NCI-H82 (cell line): ENCODE measurements at places on chromosomes 12 and 14.

GRCh38 chr14:103233328-103233727 is 100.7 kb upstream of the EIF5 start:
- DNase-seq = no peak

DNA sequence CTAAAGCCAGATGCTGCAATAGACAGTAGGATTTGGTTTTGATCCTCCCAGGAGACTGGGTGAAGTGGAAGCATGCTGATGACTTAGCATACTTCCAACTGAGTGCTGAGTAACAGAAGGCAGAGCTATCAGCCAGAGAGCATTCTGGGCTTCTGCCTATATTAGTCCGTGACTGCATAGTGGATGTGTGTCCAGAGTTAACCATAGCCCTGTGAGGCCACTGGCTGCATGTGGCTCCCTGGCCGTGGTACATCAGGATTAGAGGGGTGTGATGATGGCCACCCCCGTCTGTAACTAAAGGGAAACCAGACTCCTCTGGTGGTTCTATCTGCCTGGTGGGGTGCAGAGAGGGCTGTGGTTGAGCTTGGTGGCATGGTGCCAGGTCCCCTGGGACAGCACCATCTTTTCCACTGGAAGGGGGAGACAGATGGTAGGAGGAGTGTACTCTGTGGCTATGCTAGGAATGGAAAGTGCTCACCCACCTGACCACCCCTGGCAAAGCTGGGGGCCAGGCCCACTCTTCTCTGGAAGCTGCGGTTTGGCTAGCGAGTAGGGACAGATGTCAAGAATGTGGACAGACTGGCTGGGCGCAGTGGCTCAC is 27.4 kb downstream of the ABCD4 start:
- peak; percentile 93 for DNase-seq

DNA sequence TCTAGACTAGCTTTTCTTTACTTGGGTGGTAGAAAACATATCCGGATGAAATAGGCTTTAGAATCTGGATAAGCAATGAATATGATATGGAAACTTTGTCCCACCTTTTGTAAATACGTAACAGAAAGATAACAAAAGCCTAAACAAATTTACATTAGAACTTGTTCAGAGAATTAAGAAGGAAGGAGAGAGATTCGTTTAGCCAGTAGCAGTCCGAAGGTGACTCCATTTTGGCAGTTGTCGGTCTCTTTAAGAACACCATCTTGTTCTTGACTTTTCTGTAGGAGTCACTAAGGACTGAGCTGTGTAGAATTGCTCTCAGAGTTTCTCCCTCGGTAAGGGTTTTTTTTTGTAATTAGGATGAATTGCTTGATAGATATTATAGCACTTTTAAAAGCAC is 475.1 kb downstream of the PCNX1 start:
- DNase-seq = no peak

DNA sequence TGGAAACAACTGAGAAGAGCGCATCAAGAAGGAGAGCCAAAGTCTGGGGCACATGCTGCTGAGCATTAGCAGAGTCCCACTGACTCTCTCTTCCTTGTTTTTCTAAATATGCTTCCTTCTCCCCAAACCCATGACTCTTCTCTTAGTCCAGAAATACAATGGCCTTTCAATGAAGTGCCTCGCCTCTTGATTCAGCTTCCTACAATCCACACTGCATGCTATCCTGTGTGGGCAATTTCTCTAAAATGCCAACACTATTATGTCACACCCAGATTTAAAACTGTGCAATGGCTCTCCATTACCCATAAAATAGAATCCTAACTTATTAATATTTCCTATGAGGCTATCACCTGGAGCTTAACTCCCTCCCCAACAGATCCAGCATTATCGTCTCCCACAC is 198.6 kb downstream of the RPAP3 start:
- no peak for DNase-seq
